ENCODE measurements at places on chromosomes 16 and 17.

DNA sequence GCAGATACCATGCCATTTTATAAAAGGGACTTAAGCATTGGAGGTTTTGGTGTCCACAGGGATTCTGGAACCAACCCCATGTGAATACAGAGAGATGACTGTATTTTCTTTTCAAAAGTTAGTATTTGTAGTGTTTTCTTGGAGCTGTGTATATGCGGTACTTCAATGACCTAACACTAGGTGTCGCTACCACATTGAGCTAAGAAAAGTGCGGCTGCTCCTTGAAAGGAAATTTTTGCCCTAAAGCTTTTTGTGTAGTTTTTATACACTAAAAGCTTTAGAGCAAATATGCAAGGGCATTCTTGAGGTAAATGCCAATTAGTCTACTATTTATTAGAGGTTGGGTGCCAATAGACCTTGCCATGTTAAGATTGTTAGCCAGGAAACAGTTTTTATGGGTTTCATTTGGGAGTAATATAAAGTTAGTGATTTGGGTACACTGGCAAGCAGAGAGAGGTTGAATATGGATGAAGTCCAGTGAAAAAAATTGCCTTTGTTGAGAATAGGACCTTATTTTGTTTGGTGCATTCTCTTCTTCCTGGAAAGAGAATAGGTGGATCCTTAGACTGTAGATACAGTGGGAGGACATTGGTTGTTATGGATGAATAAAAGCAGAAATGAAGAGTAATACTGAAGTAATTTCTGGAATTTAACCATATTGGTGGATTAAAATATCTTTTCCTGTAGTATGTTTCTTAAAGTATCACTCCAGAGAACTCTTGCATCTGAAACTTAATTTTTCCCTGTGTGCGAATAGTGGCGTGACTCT is 43.3 kb downstream of the BCAS3 start:
- DNase-seq, result peak; percentile 53

- DNase-seq, result no peak
Observed at GRCh38 chr17:35713069-35713728, 18.2 kb upstream of the RASL10B start.

- peak; percentile 54 for DNase-seq
Observed at GRCh38 chr16:85690469-85691064, 1.8 kb upstream of the GINS2 start.

- no peak for DNase-seq
Observed at GRCh38 chr17:38324141-38324697, 19.5 kb downstream of the GPR179 start.

DNA sequence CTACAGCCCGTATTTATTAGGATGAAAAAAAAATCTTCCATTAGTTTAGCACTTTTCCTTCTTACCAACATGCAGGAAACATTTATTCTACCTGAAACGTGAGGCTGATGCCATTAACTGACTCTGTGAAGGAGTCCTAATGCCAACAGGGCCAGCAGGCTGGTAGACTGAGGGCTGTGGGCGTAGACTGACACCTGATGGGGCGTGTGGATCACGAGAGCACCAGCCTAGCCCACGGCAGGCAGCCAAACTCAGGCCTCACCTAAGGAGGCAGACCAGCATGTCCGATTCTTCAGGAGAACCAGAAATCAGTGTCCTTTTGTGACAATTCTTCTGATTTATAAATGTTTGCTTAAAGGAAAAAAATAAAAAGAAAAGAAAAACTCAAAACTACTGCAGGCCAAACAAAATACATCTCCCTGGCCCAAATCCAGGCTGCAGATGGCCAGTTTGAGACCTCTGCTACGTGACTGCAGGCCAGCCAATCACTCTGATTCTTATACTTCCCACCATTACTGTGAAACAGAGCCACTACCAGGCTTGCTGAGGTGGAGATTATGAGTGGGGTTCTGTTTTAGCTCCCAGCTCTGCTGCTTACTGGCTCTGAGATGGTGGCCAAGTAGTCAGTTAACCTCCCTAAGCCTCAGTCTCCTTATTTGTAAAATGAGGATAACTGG is 66.5 kb downstream of the GNAO1 start:
- no peak for DNase-seq

DNA sequence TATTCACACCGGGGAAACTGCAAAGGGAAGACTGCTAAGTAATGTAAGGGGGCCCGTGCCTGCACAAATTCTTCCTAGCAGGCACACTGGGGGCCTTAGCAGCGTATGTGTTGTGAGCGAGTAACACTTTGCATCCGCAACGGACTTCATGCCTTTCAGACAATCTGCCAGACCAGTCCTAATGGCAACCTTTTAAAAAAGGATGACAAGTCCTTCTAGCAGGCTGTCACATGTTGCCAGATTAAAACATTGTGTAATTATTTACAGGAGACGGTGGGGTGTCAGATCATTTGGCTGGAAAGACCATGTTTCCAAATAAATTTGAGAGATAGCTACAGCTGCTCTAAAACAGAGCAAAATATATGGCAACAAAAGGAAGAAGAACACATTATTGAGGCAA is 46.1 kb downstream of the CPPED1 start:
- no peak for DNase-seq

- peak; percentile 76 for DNase-seq
Observed at GRCh38 chr16:383326-384051, 1.7 kb upstream of the PGAP6 start.

DNA sequence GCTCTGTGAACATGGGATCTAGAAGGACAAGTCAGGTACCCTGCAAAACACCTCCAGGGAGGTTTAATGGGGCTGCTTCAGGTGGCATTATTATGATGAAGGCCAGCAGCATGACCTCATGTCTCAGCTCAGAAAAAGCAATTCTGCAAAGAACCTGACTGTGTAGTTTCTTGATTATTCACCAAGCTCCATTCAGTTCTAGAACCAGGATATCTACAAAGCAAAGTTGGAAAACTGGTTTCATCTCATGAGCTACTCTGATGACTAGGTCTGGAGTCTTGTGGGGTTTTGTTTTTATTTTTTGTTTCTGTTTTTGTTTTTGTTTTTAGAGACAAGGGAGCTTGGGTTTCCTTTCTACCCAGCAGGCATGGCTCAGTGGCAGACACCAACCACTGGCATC is 19.0 kb upstream of the LRRC37A3 start:
- DNase-seq, result no peak

DNA sequence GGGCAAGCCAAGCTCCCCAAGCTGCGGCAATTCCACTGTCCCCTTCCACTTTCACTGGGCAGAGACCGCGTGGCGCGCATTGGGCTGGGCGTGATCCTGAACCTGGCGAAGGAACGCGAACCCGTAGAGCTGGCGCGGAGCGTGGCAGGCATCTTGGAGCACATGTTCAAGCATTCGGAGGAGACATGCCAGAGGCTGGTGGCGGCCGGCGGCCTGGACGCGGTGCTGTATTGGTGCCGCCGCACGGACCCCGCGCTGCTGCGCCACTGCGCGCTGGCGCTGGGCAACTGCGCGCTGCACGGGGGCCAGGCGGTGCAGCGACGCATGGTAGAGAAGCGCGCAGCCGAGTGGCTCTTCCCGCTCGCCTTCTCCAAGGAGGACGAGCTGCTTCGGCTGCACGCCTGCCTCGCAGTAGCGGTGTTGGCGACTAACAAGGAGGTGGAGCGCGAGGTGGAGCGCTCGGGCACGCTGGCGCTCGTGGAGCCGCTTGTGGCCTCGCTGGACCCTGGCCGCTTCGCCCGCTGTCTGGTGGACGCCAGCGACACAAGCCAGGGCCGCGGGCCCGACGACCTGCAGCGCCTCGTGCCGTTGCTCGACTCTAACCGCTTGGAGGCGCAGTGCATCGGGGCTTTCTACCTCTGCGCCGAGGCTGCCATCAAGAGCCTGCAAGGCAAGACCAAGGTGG is 9.8 kb downstream of the SARM1 start:
- no peak for DNase-seq

- no peak for DNase-seq
Observed at GRCh38 chr17:3485481-3486068, 9.8 kb downstream of the ASPA start.

GRCh38 chr17:32910769-32911168 is 17.2 kb upstream of the TMEM98 start:
- no peak for DNase-seq

DNA sequence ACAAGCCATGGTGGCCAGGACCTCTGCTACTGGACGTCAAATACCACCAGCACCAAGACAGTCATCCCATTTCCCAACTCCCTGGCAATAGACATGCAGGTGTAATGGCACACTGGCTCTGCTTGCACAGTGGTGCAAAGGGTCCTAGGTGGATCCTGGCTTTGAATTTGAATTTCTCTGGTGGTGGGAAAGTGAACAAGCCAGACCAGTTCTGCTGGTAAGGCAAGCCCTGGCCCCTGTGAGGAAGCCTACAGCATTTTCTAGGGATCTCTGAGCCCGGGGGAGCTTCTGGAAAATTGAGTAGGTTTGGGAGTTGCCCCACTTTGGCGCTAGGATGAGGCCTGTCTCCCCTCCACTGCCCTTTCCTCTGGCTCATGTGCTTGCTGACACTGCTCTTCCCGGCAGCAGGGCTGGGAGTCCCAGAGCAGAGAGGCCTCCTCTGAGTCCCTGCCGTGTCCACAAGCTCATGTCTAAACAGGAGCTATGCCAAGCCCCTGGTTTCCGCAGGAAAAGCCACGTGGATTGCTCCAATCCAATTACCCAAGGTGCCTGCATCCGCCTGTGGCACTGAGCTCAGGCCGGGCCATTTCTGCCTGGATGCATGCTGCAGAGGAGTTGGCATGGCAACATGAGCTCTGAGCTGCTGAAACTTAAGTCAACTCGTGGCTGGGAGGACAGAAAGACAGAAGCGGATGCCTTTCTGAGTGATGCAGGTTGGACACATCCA is 67.0 kb downstream of the PRMT7 start:
- DNase-seq, result peak; percentile 40

- no peak for DNase-seq
Observed at GRCh38 chr17:65332375-65332774, 195.2 kb downstream of the RGS9 start.

DNA sequence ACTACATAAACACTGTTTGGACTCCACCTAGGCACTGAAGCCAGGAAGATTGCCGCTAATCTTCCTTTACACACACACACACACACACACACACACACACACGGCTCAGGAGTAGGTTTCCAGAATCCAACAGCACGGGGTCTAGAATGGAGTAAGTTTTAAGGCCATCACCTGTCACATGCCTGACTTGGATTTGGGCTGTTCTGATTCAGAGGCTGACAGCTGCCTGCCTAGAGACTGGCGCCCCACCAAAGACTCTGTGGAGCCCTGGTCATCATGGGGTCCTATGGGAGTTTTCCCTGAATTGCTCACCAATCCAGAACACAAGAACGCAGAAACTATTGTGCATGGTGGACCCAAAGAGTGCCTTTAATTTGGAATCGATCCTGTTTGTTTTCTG is 10.9 kb downstream of the CDRT4 start:
- DNase-seq, result no peak

DNA sequence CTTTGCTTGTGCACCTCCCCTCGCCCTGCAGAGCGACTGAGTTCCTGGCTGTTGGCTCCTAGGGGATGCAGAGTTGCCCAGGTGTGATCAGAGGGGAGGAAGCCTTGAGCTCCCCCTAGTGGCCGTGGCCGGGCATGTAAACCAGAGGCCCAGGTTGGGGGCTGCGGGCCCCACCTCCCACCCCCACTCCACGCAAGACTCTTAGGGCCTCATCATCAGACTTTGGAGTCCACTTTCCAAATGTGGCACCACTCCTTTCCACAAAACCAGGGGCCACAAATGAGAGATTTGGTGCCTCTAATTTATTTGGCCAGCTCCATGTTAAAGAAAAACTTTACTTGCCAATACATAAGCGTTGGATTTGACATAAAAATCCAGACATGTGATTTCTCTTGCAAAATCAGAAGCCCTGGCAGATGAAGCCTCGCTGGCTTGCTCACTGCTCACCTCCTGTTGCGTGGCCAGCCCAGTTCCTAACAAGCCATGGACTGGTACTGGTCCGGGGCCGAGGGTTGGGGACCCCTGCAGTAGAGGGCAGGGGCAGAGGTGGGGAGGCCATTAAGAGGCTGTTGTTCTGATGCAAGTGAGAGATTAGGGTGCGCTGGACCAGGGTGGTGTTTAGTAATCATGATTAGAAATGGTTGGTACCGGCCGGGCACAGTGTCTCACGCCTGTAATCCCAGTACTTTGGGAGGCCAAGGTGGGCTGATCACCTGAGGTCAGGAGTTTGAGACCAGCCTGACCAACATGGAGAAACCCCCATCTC is 28.7 kb upstream of the GAS7 start:
- peak; percentile 46 for DNase-seq

DNA sequence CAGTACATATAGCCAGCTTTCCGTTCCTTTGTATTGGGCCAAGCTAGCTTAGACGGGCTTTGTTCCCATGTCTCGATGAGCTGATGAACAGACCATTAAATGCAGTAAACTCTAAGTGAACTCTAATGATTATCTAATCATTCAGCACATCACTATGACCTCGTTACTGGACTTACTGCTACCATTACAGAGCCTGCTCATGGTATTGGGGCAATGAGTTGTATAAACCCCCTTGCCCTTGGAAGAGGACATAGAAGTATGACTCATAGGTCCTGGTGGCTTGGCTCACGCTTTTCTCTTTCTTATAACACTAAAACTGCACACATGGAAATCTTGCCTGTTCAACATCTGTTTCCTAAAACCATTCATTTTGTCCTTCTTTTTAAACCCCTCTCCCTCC is 93.6 kb upstream of the DYNLRB2 start:
- no peak for DNase-seq

DNA sequence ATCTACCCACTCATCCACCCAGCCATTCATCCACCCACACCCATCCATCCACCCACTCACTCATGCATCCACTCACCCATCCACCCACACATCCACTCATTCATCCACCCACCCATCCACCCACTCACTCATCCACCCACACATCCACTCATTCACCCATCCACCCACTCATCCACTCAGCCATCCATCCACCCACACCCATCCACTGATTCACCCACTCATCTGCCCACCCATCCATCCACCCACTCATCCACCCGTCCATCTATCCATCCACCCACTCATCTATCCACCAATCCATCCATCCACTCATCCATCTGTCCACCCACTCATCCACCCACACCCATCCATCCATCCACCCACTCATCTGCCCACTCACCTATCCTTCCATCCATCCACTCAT is 17.3 kb downstream of the NATD1 start:
- no peak for DNase-seq

- DNase-seq, result no peak
Observed at GRCh38 chr16:74776926-74777325, 2.3 kb upstream of the FA2H start.

GRCh38 chr16:79006765-79007164 is 593.8 kb downstream of the MAF start:
- no peak for DNase-seq

DNA sequence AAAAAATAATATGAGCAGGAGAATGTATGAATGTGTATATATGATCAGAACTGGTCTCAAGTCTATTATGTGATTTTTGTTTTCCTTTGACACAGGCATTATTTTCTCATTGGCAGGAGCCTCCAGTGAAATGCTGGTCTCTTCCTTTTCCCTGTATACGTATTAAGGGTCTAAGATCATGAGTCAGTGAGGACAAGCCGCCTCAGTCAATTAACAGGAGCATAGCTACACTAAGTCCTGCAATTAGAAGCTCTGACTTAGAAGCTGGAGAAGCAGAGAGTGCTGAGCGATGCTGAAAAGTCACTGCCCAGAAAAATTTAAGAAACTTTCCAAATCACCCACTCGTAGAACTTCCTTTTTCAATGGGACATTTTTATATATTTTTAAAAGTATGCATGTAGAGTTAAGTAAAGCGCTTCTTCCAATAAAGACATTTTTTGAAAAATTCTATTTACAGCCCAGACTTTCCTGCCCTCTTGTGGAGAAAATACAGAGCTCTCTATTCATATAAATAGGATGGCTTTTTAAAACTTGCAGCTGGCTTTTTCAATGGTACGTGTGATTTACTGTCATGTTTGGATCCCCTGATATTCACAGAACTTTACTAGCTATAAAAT is 70.2 kb upstream of the PSMD7 start:
- DNase-seq, result no peak
